ENCODE measurements at places on chromosomes 12 and 14. TPM values are rescaled to one million over a fixed set of nuclear protein-coding genes. Genes with fewer than 3 reads are reported as not detected.

- peak; percentile 59 for DNase-seq
Observed at GRCh38 chr12:77231501-77231918, 166.1 kb upstream of the E2F7 start.

DNA sequence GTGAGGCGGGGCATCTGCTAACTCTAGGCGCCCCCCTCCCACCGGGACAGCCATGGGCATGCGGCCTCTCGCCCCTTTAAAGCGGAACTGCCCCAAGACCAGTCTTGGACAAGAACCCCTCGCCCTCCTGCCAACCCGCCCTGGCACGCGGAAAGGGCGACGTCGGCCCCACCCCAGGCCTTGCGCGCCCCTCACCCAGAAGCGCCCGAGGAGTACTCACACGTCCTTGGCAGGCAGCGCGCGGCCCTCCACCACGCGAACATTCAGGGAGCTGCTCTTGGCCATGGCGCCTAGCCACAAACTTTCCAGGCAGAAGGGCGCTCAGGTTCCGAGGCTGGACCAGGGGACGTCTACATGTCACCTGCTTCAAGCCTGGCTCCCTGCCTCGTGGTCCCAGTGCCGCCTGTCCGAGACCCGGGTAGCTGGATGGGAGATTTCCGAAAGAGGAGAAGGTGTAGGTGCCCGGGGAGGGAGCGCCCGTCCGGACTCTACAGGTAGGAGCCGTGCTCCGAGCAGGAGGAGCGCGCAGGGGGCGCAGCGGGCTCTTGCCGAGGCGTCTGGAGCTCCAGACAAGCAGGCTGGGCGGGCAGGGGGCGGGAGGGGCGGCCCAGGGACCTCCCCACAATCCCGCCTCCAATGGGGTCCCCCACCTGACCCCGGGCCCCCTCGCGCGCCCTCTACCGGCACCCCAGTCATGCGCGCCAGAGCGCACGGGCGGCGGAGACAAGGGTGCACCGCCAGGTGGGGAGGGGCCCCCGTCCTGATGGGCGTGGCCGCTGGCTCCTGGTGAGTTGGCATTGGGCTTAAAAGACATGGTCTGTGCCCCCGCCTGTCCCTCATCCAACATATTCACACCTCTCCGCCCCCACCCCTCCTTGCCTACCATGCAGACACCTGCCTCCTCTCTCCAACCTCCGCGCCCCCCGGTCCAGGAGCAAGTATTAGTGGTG is at the start of gene RASAL1:
Gene RASAL1 (minus strand): TSS at position 584 of the 950 bp plus-strand sequence. CDS start 299 bp downstream, at position 285.
- peak; percentile 76 for DNase-seq

Gene KLRB1
- 0.18 TPM for total RNA-seq

DNA sequence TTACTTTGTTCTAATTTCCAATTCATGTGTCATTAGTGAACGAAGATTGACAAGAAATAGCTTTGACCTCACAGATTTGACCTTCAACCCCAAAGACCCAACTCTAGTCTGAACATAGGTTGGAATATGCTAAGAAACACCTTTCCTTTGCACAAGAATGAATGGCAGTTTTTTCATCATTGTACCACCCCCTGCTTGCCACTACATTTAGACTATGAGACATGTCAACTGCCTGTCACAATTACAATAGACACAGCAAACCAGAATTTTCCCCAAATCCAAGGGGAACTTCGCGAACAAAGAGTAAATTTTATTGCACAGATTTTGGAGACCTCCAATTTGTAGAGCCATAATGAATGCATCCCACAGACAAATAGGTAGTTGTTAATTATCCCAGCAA is 535.4 kb downstream of the PRKD1 start:
- no peak for DNase-seq

Gene NDUFA9
- total RNA-seq, result 47.8 TPM

Gene RIN3
- total RNA-seq, result 63.2 TPM

Gene IFI27
- 385 TPM for total RNA-seq

Gene SLC5A8
- total RNA-seq, result 8.3 TPM

- DNase-seq, result no peak
Observed at GRCh38 chr12:10235761-10236631, 23.3 kb downstream of the GABARAPL1 start.

DNA sequence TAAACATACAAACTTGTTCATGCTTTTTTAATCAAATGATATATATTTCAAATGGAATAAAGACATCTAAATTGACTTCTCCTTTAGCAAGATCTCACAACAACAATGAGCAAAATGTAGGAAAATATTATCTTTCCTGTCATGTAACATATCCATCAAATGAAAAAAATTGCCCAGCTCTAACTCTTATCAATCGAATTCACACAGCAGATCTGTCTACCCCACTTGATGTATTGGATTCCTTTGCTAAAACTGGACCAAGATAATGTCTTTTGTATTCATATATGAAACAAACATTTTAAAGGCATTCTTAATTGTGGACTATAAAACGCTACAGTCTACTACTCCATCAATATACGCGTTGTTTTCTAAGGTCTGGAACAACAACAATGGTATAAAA is 218.0 kb downstream of the SOX5 start:
- DNase-seq, result no peak

Gene LRRC23
- 9.7 TPM for total RNA-seq

DNA sequence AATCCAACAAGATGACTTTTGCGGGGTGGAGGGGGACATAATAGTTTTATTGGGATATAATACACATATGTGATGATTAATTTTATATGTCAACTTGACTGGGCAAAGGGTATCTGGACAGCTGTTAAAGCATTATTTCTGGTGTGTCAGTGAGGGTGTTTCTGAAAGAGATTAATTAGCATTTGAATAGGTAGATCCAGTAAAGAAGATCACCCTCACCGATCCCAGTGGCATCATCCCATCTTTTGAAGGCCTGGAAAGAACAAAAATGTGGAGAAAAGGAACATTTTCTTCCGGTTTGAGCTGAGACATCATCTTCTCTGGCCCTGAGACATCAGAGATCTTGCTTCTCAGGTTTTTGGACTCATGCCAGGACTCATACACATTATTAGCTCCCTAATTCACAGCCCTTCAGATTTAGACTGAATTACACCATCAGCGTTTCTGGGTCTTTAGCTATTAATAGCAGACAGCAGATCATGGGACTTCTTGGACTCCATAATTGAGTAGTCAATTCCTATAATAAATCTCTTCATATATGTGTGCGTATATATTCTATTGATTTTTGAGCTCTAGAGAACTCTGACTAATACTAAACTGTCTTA is 283.6 kb downstream of the PCNX1 start:
- DNase-seq, result no peak

Gene KRT78
- total RNA-seq, result not detected

DNA sequence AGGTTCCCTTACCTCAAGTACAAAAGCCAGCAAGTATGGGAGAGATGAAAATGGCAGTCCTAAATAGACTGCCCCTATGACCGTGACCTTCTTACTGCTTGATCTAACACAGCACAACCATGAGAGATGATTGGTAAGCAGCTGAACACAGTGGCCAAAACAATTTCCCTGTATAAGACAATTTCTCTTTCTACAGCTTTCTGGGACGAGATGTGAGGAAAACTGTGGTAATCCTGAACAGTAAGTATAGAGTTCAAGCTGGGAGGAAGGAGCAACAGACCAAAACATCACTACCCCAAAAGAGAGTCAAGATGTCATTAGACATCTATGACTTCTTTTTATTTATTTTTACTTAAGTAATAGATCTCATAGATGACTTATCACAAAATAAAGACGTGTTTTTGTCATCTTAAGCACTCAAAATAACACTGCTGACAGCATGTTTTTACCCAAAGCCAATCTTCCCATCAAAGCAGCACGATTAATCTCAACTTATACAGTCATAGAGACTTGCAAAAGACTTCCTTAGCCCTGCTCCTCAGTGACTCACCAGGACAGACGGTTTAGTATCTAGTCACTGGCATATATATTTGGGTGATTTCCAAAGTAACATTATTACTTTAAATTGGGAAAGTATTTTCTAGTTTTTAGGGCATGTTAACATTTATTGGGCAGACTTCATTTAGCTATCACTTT is 3.7 kb downstream of the TMEM52B start:
- DNase-seq, result no peak

GRCh38 chr12:31585271-31585670 is 5.7 kb downstream of the DENND5B start:
- no peak for DNase-seq

- DNase-seq, result no peak
Observed at GRCh38 chr12:122975790-122976647, 975 bp downstream of the OGFOD2 start.

DNA sequence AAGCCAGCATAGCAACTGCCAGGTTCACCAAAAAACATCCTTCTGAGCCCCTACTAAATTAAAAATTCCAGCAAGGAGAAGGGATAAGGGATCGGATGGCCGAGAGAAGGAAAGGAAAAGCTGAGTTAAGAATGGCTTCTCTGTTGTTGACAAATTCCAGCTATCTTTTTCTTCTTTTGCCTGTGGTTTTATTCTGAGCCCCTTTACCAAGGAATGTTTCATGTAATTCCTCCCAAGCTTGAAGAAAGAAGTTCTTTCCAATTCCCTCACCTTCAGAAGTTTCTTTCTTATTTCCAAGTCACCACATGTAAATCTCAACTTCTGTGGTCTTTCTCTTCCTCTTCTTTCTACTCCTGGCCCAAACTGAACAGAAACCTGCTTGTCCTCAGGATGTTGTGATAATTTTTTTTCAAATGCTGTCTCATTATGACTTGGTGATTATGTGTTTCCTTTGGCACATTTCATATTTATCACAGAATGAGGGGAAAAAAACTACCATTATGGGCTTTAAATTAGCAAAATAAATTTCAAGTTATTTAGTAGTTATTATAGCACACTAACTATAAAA is 40.0 kb downstream of the FGD6 start:
- no peak for DNase-seq

GRCh38 chr14:92266216-92266615 is 56.7 kb upstream of the SLC24A4 start:
- no peak for DNase-seq

DNA sequence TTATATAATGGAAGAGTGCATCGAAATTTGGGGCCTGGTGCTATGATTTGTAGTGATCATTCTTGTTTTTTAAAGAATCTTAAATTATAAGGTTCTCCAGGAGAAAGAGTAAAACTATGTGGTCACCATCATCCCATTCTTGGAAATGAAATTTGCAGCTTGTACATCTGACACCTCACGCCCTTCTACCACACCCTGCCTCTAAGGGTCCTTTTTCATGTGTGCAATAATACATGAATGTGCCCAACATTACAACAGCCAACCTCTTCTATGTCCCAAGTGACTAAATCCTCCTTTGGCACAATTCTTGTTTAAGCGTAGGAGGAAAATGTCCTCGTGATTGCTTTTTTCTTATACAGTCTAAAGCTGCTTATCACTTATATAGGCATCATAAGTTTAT is 636.5 kb upstream of the NOVA1 start:
- no peak for DNase-seq

- DNase-seq, result no peak
Observed at GRCh38 chr14:32008602-32009193, 68.4 kb upstream of the ARHGAP5 start.

GRCh38 chr12:62426089-62426488 is 40.5 kb upstream of the MON2 start:
- no peak for DNase-seq

Gene WBP11
- 17.4 TPM for total RNA-seq

DNA sequence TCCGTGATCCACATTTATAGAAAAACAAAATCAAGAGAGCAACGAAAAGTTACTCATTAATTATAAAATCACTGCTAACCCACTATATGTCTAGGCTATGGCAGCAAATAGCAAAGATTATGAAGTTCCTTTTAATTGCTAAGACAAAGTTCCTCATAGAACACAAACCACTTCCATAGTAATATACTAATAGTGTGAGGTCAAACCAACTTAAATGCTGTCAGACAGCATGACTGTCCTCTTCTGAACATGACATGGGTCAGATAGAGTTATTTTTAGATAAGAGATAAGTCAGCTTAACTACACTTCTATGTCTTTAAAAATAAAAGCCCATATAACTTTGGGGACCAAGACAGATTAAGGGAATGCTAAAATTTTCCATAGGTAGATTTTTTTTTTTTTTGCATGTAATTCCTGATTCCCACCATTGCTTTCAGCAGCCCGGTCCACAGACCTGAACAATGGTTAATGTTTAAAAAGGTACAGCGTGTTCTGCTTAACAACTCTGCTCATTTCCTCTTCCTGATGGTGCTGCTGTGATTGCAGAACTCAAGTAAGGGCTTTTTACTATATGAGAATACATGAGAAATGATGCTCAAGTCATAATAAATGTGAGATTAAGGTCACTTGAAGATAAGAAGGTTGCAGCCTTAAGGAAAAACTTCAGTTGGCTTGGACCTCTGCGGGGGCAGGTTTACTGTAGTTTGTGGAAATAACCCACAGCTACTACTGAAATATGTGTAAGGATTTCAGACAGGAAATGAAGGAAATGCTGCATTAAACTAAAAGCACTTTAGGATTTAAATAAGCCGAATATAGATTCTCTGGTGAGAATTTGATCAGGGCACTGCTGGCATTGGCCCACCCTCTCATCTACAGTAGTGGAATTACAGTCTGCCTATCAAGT is 37.7 kb upstream of the DUSP6 start:
- no peak for DNase-seq

DNA sequence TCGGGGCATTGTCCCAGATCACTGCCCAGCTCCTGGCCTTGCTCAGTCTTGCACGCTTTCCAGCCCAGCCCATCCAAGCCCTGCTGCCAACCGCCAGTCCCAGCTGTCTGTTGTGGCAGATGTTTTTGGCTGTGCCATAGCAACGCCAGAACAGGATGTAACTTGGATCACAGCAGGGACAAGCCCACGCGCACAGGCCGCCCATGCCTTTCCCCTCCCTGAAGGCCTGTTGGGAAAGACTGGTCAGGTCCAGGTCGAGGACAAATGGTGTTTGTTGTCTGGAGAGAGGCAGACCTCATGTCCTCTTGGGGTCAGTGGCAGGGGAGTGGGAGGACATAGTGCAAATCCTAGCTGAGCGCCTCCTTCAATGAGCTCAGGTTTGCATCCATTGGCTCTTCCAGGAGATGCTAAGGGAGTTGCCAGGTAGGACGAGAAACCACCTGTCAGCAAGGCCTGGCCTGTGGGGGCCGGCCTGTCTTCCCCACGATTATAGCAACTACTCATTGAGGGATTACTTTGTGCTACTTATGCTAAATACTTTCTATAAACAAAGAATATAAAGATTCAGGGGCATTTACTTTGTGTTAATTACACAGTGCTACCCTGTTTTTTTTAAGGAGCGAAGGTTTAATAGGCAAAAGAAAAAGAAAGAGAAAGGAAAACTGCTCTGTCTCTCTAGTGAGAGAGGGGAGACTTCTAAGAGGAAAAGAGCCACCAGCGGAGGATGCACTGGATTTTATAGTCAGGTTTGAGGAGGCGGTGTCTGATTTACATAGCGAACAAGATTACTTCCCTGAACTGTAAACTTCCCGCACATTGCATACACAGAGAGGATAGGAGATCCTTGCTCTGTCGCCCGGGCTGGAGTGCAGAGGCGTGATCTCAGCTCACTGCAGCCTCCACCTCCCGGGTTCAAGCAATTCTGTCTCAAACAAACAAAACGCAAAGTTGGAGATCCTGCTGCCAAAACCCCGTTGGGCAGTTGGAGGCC is 42.8 kb upstream of the CORO1C start:
- DNase-seq, result peak; percentile 92

Gene C12orf76
- 19.5 TPM for total RNA-seq

GRCh38 chr14:65415613-65416012 is 3.1 kb downstream of the FUT8 start:
- DNase-seq, result no peak

Gene PDE3A
- total RNA-seq, result 1.4 TPM

- no peak for DNase-seq
Observed at GRCh38 chr12:108642269-108642870, 8.7 kb upstream of the SELPLG start.

Gene SCNN1A
- total RNA-seq, result 31.3 TPM

Gene BMP4
- 33.1 TPM for total RNA-seq

Gene NPFF
- total RNA-seq, result not detected

Measured in adrenal gland (tissue), 19 donors.